Caudate nucleus (tissue), 63 donors: ENCODE measurements at places on chromosomes 12 and 14.
A peak's percentile ranks its signal among the peaks of the same experiment; 100 is the strongest.

DNA sequence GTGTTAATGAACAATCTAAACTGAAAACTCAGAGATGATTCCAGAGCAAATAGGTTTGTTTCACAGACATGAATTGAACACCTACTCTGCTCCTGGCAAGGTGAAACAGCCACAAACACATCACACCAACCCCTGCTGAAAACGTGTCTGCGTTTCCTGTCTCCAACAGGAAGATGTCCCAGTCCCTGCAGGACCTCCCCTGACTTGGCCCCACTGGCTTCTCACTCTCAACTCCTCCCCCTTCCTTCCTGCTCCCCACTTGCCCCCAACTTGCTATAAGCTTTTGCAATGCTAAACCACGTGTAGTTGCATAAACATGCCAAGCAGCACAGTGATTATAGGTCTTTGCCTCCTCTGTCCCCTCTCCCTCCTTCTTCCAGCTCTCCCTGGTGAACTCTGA lies 567.6 kb downstream of the BCL11B start:
- no peak for DNase-seq

DNA sequence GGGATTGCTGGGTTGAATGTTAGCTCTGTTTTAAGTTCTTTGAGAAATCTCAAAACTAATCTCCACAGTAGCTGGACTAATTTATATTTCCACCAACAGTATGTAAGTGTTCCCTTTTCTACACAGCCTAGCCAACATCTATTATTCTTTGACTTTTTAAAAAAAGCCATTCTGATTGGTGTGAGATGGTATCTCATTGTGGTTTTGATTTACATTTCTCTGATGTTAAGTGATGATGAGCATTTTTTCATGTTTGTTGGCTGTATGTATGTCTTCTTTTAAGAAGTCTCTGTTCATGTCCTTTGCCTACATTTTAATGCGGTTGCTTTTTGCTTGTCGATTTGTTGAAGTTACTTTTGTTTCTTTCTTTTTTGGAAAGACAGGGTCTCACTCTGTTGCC lies 301.1 kb upstream of the OR4E1 start:
- DNase-seq: no peak

GRCh38 chr12:112190231-112191025 lies 65.1 kb downstream of the TRAFD1 start:
- DNase-seq: no peak

- peak; percentile 6 for DNase-seq
These were observed 3.9 kb downstream of the FLRT2 start for GRCh38 chr14:85533861-85534291.
